Activated CD8-positive, alpha-beta memory T cell treated with anti-CD3 and anti-CD28 coated beads, Interleukin-2, amount 10 ng/mL, durations not matched to agents 7 days and 5 days (primary cell): ENCODE measurements at places on chromosomes 7 and 10.
A peak's percentile ranks its signal among the peaks of the same experiment; 100 is the strongest.

DNA sequence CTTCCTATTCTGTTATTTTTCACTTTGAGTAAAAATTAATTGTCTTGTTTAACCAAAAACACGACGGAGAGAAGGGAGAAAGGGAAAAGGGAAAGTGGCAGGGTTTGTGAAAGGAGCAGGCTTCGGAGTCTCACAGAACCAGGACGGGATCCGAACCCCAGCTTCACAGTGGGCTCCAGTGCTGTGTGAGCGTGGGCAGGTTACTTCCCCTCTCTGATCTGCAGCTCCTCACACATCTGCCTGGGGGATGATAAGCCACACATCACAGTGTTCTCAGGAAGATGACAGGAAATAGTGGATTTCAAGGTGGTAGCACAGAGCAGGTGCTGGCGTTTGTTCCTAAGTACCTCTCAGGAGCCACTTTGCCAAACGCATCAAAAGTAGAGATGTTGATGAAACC lies 94.2 kb upstream of the GPR26 start:
- no peak for DNase-seq

- DNase-seq: no peak
These were observed 26.8 kb downstream of the TACR2 start for GRCh38 chr10:69389827-69390490.

DNA sequence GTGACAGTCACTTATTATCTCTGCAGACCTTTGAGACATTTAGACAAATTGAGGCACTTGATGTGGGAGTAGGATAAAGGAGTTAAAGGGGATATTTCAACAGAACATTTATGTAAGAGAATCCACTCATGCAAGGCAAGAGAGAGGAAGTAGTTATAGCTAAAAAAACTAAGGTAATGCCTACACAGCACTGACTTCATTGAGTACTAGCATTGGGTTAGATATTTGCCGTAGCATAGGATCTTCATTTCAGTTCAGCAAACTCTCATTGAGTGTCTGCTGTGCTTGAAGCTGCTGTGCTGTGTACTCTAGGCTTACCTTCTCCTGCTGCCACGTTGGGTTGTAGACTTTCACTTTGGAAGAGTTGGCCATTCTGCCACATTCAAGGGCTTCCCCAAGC lies 10.5 kb upstream of the ENTPD1 start:
- DNase-seq: no peak

DNA sequence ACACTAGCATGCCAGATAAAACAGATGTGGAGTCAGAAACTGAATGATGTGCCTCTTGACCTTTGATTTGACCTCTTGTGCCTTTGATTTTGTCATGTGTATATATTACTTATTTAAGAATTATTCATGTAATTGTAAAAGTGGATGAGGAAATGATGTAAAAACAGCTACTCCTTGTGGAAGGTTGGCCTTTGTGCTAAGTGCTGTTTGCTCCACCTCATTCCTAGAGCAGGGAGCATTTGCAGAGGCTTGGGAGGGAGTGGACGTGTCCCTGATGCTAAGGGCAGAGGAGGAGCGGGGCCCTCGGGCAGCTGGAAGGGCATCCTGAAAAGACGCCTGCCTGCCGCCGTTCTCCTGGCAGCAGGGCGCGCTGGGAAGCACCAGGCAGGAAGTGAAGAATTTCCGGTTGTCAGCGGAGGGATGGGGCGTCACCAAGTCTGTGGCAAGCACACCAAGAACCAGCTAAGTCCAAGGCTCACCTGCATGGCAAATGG lies 197.6 kb upstream of the ZNF32 start:
- DNase-seq: peak; percentile 50

DNA sequence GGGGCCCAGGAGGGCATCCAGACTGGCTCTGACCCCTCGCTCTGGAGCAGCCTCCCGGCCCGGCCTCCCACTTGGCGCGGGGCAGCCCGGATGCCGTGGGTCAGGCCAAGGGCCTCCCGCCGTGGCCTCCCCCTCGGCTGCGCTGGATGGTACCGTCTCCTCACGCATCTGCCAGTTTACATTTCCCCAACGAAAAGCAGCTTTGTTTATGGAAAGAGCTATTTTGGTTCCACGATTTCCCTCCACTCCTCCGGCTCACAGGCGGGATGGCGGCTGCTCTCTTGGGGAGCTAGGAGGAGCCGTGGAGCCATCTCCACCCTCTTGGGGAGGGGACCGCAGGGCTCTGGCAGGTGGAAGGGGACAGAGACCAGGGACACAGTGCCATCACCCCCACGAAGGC lies 93.2 kb upstream of the MYL10 start:
- DNase-seq: no peak

DNA sequence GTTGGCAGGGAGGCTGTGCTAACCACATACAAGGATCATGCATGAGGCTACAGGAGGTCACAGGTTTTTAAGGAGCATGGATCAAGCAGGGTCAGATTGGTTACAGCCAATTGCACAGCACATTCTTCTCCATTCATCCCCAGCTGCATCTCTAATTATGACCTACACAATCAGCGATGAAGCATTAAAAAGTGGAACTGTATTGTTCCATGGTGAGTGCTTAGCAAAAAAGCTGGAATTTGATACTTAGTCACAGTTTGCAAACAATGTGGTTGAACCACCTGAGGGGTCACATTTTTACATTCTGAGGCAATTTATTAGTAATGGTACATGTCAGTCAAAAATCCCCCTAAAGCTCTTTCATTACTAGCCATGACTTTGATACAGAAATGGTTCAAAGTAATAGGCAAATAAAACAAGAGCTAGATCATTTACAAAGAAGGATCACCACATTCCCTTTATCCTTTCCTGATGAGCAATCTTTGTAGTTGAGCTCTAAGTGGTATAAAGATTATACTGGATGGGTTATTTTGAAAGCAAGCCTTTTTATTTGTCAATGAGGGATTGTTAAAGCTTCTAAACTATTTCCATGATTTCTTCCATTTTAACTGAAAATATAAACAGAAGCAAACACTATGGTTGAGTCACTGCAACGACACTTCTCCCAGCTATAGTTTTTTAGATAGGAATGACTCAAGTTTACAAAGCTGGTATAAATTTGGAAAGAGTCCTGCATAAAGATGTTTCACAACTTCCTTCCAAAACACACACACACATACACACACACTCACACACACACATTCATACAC lies 217.8 kb upstream of the SEMA3A start:
- DNase-seq: no peak

GRCh38 chr7:92623544-92623943 lies 33.4 kb upstream of the FAM133B start:
- no peak for DNase-seq

- no peak for DNase-seq
These were observed 116.4 kb upstream of the ASAH2 start for GRCh38 chr10:50367732-50368131.

DNA sequence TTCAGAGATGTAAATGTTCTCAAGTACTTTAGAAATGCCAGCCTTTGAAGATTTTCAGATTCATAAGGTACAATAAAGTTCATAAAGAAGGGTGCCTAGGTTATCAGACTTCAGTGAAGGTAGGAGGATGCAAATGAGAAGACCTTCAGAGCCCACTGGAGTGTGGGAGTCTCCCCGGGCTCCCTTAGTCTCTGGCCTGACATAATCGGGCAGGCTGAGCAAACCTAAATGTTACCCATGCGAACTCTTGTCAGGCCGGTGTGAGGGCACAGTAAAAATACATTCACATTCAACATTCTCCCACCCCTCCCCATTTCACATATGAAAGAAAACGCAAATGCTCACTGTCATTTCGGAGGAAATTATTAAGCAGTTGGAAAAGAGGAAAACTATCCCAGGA lies 102.6 kb upstream of the FEZF1 start:
- DNase-seq: no peak

DNA sequence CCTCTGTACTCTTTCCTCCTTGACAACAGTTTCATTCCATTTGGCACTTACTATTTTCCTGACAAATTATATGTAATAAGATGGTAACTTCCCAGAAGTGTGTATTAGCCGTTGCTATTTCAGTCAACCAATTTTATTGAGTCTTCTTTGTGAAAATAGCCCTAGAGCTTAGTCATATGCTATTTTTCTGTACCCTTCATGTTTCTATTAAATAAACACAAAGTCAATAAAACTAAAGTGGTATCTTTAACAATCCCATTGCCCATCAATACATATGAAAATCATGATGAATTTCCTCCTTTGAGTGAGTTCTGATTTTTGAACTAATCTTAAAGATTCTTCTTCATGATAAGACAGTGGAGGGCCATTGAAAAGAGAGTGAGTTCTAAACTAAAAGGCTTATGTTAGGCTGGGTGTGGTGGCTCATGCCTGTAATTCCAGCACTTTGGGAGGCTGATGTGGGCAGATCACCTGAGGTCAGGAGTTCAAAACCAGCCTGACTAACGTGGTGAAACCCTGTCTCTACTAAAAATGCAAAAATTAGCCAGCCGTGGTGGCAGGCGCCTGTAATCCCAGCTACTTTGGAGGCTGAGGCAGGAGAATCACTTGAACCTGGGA lies 5.9 kb upstream of the MYPN start:
- DNase-seq: no peak

GRCh38 chr10:8023321-8023720 lies 31.2 kb upstream of the GATA3 start:
- no peak for DNase-seq

DNA sequence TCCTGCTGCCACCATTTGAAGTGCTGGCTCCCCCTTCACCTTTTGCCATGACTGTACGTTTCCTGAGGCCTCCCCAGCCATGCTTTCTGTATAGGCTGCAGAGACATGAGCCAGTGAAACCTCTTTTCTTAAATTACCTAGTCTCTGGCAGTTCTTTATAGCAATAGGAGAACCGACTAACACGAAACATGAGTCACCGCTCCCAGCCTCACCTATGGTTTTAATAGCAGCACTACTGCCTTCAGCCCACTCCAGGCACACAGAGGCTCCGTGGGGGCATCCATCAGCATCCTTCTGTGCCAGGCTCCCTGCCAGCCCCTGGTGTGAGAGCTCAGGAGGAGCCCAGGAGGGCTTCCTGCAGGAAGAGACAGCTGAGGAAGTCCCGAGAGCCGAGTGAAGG lies 5.5 kb upstream of the ZNF316 start:
- DNase-seq: no peak

DNA sequence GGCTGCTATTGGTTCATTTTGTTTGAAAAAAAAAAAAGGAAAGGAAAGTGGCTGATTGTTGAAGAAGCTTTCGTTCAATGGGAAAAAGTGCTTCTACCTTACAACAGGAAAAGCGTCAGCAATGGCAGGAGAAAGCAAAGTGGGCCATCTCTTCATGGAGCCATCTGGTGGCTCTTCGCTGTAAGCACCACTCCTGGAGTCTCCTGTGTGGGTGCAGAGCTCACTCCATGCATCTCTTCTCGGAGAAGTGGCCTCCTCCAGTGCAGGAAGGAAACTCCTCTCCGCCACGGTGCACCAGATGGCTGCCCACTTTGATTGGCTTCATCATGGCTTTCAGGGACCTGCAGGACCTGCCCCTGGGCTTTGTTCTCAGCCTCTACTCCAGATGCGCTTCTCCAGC lies 250.9 kb downstream of the PTEN start:
- no peak for DNase-seq

DNA sequence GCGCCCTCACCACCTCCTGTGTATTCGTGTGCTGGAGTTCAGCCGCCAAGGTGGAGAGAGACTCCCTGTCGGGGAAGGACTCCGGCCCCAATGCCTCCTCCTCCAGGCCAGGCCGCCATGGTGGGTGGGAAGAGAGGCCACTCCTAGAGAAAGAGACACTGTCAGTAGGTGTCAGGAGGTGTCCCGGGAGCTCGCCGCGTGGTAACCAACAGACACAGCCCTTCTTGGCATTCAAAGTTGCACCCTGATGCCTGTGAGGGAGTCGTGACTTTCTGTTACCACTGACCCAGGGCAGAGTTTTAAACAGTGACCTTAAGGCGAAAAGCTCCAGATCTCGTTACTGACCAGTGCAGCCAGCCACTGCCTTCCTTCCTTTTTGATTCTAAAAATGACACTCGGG lies 155.2 kb downstream of the CUX1 start:
- no peak for DNase-seq

GRCh38 chr7:33458581-33458980 lies 329.2 kb downstream of the BBS9 start:
- DNase-seq: no peak

- DNase-seq: no peak
These were observed 11.6 kb upstream of the BAZ1B start for GRCh38 chr7:73533742-73534141.

DNA sequence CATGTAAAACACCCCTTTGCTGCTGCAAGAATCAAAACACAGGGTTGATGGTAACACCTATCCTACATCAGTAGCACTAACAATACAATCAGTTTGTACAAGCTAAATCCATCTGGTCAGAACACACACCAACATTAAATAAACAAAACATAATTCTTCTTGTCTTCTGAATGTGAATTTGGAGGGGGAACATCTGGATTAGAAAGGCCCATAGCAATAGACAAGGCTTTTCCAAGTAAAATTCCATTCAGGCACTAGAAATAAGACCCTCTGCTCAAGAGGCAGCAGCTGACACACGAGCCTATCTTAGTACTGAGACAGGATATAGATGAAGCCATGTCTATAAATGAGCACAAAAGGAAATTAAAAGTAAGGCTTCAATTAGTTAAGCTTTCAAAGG lies 839.9 kb upstream of the LRRTM3 start:
- no peak for DNase-seq

DNA sequence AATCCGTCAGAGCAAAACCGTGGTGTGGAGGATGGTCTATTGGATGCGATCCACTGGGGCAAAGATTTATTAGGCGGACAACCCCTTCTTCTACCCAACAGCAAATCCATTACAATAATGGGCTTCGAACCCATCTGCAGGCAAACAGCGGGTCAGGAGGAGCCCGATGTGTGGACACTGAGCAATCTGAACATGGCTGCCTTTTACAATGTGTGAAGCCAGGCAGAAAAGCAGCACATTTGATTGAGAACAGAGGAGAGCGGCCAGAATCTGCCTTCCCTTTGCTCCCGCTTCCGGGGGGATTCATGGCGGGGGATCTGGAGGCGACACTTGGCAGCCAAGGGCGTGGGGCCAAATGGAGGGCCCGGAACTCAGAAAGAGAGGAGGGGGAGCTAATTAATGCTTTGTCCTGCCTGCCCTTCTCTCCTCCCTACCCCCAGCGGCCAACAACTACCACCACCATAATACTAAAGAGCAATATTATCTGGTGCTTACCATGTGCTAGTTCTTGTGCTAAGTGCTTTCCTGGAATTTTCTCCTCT lies 133.0 kb downstream of the EMX2 start:
- no peak for DNase-seq

- DNase-seq: no peak
These were observed 30.3 kb upstream of the NDST2 start for GRCh38 chr10:73841526-73842285.

DNA sequence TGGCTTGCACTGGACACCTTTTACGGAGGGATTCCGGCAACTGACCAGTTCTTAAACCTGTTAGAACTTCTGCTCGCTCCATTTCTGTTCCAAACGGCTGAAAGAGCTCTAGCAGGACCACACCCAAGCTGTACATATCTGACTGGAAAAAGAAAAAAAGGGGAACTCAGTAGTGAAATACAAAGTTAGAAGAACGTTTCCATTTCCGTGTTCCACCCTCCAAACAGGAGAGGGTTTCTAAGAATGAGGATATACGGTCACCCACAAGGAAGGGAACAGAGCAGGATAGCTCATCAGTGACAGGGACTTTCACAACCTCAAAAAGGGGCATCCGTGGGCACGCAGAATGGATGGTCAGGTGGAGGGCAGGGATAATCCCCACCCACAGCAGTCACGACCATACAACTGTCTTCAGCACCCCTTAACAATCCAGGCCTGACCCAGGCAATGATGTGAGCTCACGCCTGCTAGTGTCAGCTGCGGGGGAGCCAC lies 4.3 kb upstream of the ANKRD61 start:
- DNase-seq: no peak
